Glomerular endothelial cell (primary cell): ENCODE measurements at places on chromosomes 5 and 9. TPM values are rescaled to one million over a fixed set of nuclear protein-coding genes. Genes with fewer than 3 reads are reported as not detected.
A peak's percentile ranks its signal among the peaks of the same experiment; 100 is the strongest.

- DNase-seq = no peak
Measured at GRCh38 chr5:161027763-161028162, 175.8 kb upstream of the ATP10B start.

DNA sequence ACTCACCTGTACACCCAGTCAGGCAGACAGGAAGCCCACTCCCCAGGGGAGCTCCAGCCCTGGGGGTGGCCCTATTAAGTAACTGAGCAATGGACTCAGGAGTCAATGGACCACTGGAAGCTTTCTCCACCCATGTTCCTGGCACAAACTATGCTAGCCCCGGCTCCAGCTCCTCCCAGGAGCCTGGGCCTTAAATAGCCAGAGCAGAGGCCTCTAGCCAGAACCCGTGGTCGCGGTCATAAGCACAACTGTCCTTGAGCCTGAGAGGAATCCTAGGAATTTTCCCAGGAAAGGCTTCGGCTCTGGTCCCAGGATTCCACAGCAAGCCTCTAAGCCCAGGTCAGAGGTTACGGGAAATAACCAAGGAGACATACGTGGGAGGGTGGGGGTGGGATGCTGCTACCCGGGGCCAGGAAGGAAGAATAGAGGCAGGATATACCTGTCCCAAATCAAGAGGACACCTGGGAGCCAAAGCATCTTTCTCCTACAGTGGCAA lies 5.5 kb downstream of the SEPTIN8 start:
- peak; percentile 16 for DNase-seq

DNA sequence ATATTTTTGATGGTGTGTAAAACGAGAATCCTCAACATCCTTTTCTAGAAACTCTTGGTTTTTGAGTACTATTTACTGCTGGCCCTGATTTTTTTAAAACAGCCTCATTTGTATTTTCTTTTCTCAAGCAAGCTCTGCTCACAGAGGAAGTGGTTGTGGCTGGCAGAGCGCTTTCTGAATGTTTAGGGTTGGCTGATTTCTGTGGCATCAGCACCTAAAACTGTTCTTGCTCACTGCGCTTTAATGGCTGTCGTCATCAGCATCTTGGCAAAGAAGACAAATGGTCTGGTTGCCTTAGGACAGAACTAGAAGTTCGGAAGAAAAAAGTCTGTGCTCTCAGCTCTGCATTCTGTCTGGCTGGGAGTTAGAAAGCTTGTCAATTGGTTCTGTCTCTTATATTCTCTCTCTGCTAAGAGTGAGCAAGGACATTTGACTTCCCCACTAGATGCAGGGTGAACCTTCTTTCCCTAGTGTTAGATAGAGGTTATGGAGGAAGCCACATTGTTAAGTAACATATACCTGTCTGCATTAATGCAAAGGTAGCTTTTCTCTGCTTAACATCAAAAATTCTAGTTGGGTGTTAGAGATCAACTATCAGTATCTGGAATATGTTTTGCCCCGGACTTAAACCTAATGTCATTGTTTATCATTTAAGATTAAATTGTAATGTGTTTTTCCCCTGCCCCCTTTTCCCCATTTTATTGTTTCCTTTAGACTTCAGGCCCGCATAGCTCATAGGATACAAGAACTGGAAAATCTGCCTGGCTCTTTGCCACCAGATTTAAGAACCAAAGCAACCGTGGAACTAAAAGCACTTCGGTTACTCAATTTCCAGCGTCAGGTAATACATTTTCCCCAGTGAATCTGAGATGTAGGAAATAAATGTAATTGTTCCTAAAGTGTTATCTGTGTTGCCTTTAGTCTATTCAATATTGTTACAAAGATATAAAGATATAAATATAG lies 39.0 kb downstream of the SMARCA2 start:
- DNase-seq = no peak

DNA sequence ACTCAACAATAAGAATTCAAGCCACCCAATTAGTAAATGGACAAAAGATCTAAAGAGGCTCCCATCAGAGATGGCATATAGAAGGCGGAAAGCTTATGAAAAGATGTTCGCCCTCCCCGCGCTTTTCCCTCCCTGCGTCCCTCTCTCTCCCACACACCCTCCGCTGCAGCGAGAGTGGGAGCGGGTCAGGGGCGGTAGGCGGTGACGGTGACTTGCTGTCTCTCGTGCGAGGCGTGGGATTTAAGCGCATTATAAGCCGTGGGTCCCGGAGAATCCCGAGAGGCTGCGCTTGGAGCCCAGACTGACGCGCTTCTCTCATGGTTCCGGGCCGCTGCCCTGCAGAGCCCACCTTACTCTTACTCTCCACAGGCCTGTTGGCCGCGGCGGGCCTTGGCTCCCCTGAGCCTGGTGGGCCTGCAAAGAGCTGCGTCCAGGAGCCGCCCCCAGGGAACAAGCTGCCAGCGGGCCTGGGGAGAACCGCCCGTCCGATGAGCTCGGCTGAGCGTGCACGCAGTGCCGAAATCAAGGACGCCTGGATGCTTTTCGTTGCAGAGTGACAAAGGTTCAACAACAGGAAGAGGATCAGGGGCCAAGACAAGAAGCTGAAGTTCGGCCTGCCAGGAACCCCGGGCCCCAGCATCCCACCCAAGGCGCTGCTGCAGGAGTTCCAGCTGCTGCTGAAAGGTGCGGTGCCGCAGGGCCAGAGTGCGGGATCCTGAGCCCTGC lies 42.6 kb upstream of the BICD2 start:
- no peak for DNase-seq

DNA sequence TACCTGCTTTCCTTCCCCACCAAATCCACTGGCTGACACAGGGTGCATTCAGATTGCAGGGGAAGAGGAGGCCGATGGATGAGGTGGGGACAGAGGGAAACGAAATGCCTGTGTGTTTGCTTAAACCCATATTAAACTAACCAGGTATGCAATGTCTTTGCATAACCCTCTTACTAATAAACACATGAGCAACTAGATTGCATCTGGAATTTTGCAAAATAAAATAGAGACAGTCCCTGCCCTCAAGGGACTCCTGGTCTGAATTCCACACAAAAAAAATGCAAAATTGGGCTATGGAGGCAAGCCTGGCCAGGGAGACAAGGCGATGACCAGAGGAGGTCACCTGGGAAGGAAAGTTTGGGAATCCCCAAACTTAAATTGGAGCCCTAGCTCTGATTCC lies 202.9 kb downstream of the ACTL7B start:
- no peak for DNase-seq

DNA sequence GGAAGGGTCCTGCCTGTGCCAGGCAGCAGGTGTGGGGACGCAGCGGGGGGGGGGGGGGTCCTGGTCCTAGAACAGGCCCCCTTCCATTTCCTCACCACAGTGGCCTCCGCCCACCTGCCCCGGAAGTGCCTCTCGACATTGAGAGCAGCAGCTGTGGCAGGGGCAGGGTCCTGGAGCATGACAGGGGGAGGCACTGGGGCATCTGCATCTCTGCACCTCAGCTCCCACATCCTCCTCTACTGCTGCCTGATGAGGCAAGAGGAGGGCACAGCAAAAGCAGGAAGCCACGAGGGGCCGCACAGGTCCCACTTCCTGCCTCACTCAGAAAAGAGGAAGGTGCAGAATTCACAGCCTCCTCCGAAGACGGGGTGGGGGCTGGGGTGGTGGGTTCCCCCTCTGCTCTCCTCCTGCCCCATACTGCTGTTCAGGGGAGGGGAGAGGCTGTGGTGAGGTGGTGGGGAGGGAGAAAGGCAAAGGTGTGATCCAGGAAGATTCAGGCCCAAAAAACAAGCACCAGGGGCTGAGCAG lies 14.8 kb downstream of the AKNA start:
- DNase-seq = no peak

GRCh38 chr9:37198039-37198729 lies 77.8 kb downstream of the ZCCHC7 start:
- no peak for DNase-seq

CDC26 gene
- 20.9 and 24.3 TPM in 2 replicates for total RNA-seq

CDKN2B-AS1 gene
- 2.9 and 7.1 TPM in 2 replicates for total RNA-seq

KIAA1958 gene
- total RNA-seq = 1.3 and 2.6 TPM in 2 replicates

ELOVL7 gene
- total RNA-seq = 0.73 TPM in 1 of 2 replicates, not detected in the other

KIF20A gene
- 8.2 and 13.6 TPM in 2 replicates for total RNA-seq

GARIN3 gene
- total RNA-seq = not detected in 2 replicates

CMYA5 gene
- under 0.01 and 0.06 TPM in 2 replicates for total RNA-seq

TGFBR1 gene
- total RNA-seq = 24.1 and 28.2 TPM in 2 replicates

OSMR gene
- 22.8 and 37.3 TPM in 2 replicates for total RNA-seq
